AG08395 (cell line): ENCODE measurements at places on chromosomes 2 and 18.

- DNase-seq: peak; percentile 5
Observed at GRCh38 chr18:49398331-49398730, 62.1 kb downstream of the DYM start.

DNA sequence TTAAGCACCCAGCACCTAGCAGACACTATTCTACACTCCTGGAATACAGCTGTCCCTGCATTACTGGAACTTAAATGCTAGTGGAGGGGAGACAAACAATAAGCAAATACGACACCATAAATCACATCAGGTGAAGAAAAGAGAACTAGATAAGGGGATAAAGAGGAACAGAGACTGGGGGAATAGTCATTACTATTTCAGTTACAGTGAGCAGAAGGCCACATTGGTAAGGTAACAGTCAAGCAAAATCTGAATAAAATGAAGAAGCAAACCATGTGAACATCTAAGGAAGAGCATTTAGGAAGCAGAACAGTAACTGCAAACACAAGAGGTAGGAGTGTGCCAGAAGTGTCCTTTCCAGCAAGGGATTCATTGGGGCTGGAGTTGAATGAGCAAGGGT lies 77.0 kb upstream of the PTPRM start:
- no peak for DNase-seq

GRCh38 chr2:108980076-108980475 lies 8.9 kb downstream of the EDAR start:
- no peak for DNase-seq

GRCh38 chr2:219944866-219945265 lies 317.4 kb downstream of the SLC4A3 start:
- no peak for DNase-seq

DNA sequence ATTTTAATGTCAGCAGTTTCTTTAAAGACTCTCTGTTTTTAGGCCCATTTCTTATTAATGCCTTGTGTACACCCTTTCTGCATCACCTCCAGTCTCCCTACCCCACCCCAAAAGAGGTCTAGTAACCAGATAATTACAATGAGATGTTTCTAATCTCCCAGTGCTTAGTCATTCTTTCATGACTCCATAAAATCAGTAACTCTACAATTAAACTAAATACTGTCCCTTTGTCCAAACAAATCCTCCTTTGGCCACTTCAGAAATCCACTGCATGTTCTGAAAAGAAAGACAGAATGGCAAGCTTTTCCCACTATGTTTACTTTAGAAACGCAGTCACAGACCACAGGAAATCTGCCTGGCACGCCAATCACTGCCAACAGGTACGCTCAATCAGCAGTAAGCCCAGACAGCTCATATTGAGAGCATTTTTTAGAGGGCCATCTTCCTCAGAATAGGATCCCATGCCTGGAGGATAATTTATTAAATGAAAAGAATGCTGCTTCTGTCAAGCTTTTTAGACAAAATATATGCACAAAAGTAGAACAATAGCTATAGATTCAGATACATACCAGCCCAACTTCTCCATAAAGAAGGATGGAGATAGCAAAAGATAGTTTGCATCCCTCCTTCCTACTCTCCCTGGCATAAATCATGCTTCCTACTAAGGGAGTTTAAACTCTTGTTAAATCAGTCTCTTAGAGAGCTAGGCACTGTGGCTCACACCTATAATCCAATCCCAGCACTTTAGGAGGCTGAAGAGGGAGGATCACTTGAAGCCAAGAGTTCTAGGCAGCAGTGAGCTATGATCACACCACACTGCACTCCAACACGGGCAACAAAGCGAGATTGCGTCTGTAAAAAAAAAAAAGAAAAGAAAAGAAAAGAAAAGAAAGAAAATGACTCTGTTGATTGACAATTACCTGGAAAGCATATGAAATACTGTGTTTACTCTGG lies 14.6 kb downstream of the CLASP1 start:
- DNase-seq: peak; percentile 70

DNA sequence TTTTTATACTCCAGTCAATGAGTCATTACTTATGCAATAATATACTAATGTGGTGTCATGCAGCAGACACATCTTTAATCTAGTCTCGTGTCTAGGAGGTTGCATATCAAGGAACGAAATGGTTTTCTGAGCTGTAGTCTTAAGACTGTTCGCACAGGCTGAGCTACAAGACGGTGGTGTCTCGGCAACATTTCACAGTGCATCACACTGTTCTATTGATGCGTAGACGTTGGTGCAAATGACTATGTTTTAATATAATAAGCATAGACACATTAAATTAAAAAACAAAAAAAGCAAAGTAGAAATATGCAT lies 864.2 kb downstream of the GALR1 start:
- no peak for DNase-seq

GRCh38 chr2:200356857-200357384 lies 50.4 kb downstream of the SPATS2L start:
- peak; percentile 65 for DNase-seq
